A549 treated with CORT108297 at 1 μM for 4 hours (cell line): ENCODE measurements at places on chromosomes 13 and 19. TPM values are rescaled to one million over a fixed set of nuclear protein-coding genes. Genes with fewer than 3 reads are reported as not detected.

BICRA gene
- total RNA-seq = 10.7 to 16.1 TPM (median 13.6 TPM) in 5 replicates

PRSS57 gene
- total RNA-seq = 0.13 TPM in 1 of 5 replicates, not detected in the others

ZIC5 gene
- 2.7 to 3.1 TPM (median 2.8 TPM) in 5 replicates for total RNA-seq

WASF3 gene
- total RNA-seq = 0.09 to 0.19 TPM (median 0.13 TPM) in 5 replicates

GNG7 gene
- total RNA-seq = 0.03 to 0.07 TPM (median 0.04 TPM) in 5 replicates

DENND1C gene
- 0.07 to 0.28 TPM (median 0.22 TPM) in 5 replicates for total RNA-seq

SIRT6 gene
- total RNA-seq = 26.9 to 36.6 TPM (median 32.7 TPM) in 5 replicates

ZNF226 gene
- 19.2 to 20.9 TPM (median 20.2 TPM) in 5 replicates for total RNA-seq

ZNF626 gene
- not detected in 5 replicates for total RNA-seq

KASH5 gene
- total RNA-seq = 0.05 to 0.12 TPM (median 0.07 TPM) in 4 of 5 replicates, not detected in the other

SIGLECL1 gene
- total RNA-seq = not detected in 5 replicates

FREM2 gene
- not detected in 5 replicates for total RNA-seq

APOE gene
- total RNA-seq = 11.9 to 23.5 TPM (median 16.2 TPM) in 5 replicates

SAFB gene
- total RNA-seq = 53.1 to 61.9 TPM (median 55.9 TPM) in 5 replicates

LILRA5 gene
- total RNA-seq = not detected in 5 replicates

DCAF15 gene
- total RNA-seq = 13.2 to 23.3 TPM (median 22.1 TPM) in 5 replicates

ASPDH gene
- total RNA-seq = not detected in 5 replicates

ZNF850 gene
- 0.29 to 1.0 TPM (median 0.68 TPM) in 5 replicates for total RNA-seq

C13orf42 gene
- total RNA-seq = not detected in 5 replicates

ZNF844 gene
- total RNA-seq = not detected in 5 replicates

TNFSF13B gene
- total RNA-seq = 0.02 to 0.23 TPM (median 0.09 TPM) in 5 replicates

DMKN gene
- 34.1 to 42.4 TPM (median 35.8 TPM) in 5 replicates for total RNA-seq
